ENCODE measurements at places on chromosomes 13 and 19.

DNA sequence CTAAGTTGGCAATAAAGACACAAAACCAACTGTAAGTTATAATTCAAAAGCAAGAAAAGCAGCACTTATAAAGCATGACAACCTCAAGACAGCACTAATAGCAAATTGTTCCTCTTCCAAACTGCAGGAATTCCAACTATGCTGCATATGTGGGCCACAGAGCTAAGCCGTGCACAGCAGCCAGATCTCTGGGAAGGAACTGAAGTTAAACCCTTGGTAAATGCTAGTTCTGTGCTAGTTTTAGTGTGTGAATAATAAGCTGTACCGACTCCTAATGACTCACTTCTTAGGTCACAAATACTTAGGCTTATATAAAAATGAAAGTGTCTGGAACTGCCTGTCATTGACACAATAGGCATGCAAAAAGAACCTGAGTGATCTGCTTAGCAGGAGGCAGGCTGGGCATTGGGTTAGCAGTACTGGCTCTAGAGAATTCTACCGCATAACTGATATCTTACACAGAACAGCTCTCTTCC is 21.2 kb upstream of the GTF3A start:
- no peak for DNase-seq

DNA sequence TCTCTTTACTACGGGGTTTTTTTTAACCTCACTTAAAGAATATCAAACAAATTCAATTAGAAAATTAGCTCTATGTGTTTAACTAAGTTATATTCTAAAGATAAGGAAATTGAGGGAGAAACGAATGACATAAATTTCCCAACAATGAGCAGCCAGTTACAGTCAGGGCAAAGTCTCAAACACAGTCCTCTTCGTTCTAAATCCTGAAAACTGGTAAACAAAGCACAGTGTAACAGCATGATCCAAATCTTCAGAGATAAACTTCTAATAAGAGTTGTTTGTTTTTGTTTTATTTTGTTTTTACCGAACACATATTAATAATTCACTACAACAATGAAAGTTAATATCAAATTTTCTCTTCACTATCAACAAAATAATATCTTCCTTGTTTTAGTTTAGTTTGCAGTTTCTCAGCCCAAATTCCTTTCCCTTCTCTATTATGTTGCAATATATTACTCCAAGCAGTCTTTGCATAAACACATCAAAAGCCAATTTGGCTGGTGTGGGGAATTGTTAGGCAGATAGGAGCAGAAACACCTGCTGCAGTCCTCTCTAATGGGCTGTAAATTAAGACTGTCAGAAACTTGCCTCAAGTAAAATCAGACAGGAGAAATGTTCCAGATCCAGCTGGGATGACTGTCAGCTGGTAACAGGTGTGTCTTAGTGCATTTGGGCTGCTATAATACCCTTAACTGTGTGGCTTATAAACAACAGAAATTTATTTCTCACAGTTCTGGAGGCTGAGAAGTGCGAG is 106.5 kb upstream of the SGCG start:
- no peak for DNase-seq

DNA sequence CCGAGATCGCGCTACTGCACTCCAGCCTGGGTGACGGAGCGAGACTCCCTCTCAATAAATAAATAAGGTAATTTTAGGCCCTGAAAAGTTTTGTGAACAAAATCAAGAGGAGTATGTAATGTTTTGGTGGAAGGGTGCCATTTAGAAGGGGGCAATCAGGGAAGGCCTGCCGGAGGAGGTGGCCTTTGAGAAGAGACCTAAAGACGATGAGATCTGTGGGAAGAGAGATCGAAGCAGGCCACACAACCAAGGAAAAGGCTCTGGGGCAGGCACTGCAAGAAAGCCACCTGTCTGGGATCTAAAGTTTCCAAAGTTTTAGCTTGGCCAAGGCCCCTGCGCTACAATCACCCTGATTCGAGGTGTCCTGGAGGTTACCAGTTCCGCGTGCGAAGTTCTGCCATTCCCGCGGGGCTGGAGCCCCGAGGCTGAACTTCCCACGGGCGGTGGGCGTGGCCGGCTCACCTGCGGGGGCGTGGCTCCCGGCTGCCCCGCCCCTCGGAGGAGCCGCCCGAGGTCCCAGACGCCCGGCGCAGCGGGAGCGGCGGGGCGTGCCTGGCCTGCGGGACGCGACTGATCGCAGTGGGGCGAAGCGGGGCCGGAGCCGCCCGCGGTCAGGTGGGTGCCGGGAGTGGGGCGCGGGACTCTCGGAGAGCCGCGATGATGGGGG is at the start of gene KLC3:
KLC3 (plus strand) TSS at position 519 of the 667 bp plus-strand sequence. CDS start 4,792 bp downstream, outside the sequence.
- DNase-seq: peak; percentile 50

DNA sequence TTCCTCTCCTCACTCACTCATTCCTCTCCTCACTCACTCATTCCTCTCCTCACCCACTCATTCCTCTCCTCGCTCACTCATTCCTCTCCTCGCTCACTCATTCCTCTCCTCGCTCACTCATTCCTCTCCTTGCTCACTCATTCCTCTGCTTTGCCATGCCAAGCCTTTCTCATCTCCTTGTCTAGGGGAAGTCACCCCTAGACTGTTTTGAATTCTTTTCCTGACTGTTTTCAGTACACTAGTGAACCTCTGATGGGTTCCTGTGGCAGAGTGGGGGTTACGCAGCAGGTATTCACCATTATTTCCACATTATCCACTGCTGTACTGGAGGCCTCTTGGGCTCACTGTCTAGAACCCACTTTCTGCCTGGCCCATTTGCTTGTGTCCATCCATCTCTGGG is 1.2 kb downstream of the CYP4F8 start:
- DNase-seq: no peak

DNA sequence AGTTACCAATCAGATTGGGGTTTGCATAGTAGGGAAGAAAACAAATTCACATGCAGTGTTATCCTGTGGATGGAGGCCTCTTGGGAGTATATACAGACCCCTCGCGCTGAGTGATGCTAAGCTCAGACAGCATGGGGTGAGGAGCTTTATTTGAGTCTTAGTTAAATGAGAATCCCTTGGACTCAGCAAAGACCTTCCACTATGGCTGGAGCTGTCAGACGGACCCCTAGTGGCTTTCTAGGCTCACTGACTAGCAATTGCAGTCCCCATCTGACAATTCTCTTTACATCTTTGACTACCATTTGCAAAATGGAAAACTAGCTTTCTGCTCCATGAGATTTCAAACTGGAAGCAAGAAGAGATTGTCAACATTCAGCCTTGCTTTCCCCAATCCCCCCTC is 90.4 kb downstream of the STOML3 start:
- DNase-seq: no peak

GRCh38 chr19:35013041-35013819 is 13.1 kb downstream of the GRAMD1A start:
- DNase-seq: no peak

GRCh38 chr19:48737360-48737998 is 2.9 kb downstream of the RASIP1 start:
- peak; percentile 33 for DNase-seq

- no peak for DNase-seq
Measured at GRCh38 chr19:36058481-36059179, 3.9 kb downstream of the WDR62 start.

- DNase-seq: no peak
Measured at GRCh38 chr13:32212421-32212820, 102.7 kb downstream of the ZAR1L start.

Data from NCI-H1436 (cell line).